GM04504 (cell line): ENCODE measurements at places on chromosomes 1 and 21.

DNA sequence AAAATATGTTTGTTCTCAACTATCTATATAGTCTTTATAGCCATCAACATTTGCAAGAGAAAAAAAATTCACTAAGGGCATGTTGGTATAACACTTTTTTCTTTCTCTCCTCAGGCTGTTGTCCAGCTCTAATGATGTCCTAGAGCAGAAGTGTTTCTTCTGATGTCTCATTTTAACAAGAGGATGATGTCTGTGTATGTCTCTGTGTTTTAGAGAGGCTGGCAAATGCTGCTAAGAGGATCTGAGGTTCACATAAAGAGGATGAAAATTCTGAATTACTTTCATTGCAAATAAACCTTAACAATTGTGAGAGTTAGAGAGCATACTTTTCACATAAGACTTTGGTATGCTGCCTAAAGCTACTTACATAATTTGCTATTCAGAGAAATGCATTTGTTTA, 2.6 kb upstream of the BRINP3 start:
- DNase-seq: no peak

- DNase-seq: no peak
Measured at GRCh38 chr1:236159704-236160539, 17.6 kb downstream of the GPR137B start.

- no peak for DNase-seq
Measured at GRCh38 chr1:68551459-68551858, 54.6 kb upstream of the DEPDC1 start.

- DNase-seq: no peak
Measured at GRCh38 chr1:88502886-88503285, 181.2 kb upstream of the PKN2 start.

DNA sequence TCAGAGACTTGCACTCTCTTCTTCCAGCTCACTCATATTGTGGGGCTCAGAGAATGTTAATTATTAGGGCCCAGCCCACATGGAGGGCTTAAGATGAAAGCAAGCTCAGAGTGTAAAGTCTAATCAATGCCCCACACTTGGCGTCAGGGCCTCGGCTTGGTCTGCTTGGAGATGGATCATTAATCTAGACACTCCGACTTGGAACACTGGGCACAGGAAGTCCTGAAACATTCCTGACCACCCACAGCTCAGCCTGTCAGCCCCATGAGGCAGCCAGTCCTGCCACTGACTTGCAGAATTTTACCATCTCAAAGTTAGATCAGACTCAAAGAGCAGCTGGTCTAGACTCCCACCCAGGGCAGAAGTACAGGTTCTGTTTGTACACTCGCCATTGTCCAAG, 69.8 kb upstream of the TRABD2B start:
- no peak for DNase-seq

DNA sequence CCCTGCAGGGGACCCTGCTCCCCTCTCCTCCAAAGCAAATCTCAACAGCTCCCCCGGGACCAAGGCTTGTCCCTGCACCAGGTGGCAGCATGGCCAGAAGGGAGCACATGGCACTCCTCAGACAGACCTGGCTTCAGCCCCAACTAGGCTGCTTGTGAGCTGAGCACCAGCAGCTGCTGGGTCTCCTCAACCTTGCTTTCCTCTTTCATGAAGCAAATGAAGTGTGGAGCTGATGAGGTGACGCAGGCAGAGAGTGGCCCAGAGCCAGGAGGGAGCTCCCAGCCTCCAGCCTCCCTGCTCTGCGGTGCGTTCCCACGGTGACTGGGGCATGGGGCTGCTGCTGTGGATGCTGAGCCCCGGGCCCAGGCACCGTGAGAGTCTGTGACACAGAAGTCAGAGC, 34.0 kb downstream of the MEGF6 start:
- no peak for DNase-seq

DNA sequence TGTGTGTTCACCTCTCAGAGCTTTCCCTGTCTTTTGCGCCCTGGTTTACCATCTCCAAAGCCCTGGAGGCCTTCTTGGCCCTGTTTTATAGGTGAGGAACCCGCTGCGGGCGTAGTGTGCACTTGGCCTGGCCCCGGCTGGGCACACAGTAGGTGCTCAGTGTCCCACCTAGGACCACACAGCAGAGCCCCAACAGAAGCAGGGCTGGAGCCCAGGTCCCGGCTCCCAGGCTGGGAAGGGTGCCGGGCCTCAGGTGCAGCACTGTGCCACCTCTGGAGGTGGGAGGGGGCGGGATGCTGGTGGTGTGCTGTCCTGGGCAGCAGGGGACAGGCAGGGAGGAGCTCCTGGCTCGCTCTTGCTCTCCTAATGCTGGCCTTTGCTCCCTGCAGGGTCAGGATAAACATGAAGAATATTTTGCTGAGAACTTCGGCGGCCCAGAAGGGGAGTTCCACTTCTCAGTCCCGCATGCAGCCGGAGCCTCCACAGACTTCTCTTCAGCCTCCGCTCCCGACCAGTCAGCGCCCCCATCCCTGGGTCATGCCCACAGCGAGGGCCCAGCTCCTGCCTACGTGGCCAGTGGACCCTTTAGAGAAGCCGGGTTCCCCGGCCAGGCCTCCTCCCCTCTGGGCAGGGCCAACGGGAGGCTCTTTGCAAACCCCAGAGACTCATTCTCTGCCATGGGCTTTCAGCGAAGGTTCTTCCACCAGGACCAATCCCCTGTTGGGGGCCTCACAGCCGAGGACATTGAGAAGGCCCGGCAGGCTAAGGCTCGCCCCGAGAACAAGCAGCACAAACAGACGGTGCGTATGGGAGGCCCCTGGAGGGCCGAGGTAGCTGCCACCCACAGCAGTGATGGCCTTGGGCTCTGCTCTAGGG, 24.8 kb downstream of the COQ8A start:
- DNase-seq: no peak

GRCh38 chr1:1227386-1227785, 4.4 kb downstream of the SDF4 start:
- no peak for DNase-seq

- DNase-seq: no peak
Measured at GRCh38 chr1:65435987-65436386, 15.5 kb downstream of the LEPR start.

- DNase-seq: no peak
Measured at GRCh38 chr1:177170756-177171535, at the start of gene BRINP2. Gene BRINP2, plus strand, starts transcription at chr1:177170958. Its CDS starts 58,919 bp downstream, at chr1:177229877.

GRCh38 chr1:111992476-111992875, 3.0 kb upstream of the KCND3 start:
- DNase-seq: no peak

GRCh38 chr1:205592443-205593003, 39.3 kb downstream of the ELK4 start:
- no peak for DNase-seq

DNA sequence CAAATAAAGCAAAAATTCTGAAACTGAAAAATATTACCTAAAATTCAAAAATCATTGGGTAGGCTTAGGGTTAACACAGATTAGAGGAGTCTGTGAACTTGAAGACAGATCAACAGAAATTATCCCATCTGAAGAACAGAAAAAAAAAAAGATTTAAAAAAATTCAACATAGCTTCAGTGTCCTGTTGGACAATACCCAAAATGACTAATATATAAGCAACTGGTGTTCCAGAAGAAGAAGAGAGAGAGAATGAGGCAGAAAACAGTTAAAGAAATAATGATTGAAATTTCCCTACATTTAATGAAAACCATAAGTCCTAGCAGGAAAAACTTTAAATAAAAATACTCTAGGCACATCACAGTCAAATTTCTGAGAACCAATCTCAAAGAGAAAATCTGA, 31.5 kb downstream of the TMCO1 start:
- DNase-seq: no peak

GRCh38 chr21:44612669-44613229, 870 bp downstream of the KRTAP10-8 start:
- DNase-seq: no peak

GRCh38 chr21:36725793-36726386, 27.0 kb downstream of the SIM2 start:
- no peak for DNase-seq

- no peak for DNase-seq
Measured at GRCh38 chr1:227952374-227953021, 4.8 kb upstream of the WNT9A start.

GRCh38 chr1:111223126-111223685, 4.3 kb upstream of the CHI3L2 start:
- no peak for DNase-seq

DNA sequence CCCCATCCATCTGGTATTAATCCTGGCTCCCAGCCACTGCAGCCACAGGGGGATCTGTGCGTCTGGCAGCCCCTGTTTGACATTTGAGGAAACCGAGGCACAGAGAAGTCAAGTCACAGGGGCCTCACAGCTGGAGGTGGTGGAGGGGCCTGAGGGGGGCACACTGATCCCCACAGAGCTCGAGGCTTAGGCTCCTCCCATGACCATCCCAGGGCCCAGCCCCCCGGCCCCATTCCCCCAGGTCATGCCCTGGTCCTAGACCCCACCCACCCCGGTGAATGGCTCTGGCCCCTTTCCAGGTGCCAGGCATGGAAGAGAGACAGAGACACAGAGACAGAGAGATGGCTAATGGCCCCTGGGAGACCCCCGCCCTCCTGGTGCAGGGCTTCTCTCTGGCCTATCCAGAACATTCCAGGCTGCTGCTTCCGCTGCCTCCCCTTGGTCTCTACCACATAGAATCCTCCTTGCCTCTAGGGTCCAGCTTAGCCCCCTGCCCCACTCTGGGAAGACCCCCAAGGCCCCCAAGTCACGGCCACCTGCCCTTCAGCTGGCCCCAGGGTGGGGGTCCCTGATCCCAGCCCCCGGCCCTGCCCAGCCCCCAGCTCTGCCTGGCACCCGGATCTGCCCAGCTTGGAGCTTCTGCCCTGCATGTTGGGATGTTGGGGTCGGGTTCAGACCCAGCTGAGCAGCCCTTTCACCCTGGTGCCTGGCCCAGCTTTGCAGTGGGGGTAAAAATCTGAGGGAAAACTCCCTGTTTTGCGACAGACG, 29.2 kb upstream of the LRRC3 start:
- no peak for DNase-seq

DNA sequence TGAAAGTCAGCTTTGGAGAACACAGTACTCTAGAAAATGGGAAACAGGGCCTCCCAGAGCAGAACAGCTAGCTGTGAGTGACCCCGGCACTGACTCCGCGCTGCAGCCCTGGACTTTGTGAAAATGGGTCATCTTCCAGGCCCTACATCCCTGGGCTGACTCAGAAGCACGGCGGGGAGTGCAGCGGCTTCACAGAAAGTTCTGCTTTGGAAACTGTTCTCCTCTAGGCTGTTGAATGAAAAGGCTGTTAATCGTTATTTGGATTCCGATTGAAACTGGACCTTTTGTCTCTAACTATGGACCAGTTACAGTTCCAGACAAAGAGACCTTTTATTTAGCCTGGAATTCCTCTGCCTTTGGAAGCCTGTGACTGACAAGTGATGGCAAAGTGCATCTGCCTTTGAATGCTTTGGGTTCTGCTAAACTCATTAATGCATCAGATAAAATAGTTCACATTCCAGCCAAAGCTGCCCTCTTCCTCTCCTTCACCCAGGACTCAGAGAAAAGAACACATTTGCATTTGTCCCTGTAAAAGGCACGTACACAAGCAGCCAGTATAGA, 144.9 kb upstream of the HOOK1 start:
- DNase-seq: no peak

DNA sequence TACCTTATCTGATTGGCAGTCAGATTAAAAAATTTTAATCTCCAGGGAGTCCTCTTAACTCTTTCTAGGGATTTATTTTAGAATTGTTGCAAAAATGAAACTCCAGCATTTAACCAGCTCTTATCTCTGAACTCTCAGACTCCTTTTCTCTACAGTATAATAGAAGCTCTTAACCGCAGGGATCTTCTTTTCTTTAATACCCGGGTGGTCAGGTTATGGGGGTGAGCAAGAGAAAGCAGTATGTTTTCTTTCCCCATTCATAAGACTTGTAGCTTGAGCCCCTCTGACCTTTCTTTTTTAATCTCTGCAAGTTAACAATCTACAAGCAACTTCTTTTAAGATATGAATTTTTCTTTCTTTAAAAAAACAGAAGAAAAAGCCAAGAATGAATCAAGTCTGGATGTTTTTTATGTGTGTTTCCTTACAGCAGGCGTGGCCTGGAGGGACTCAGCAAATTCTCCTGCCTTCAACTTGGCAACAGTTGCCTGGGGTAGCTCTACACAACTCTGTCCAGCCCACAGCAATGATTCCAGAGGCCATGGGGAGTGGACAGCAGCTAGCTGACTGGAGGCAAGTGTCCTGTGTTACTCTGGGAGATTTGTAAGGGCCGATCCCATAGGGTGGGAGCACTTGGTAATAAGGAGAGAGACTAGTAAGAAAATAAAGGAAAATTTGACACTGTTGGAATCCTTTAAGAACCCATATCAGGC, 13.4 kb upstream of the OLFML3 start:
- DNase-seq: no peak

- DNase-seq: no peak
Measured at GRCh38 chr1:198764748-198765147, 125.9 kb downstream of the PTPRC start.

GRCh38 chr1:205636732-205637131, 4.9 kb upstream of the ELK4 start:
- DNase-seq: no peak

DNA sequence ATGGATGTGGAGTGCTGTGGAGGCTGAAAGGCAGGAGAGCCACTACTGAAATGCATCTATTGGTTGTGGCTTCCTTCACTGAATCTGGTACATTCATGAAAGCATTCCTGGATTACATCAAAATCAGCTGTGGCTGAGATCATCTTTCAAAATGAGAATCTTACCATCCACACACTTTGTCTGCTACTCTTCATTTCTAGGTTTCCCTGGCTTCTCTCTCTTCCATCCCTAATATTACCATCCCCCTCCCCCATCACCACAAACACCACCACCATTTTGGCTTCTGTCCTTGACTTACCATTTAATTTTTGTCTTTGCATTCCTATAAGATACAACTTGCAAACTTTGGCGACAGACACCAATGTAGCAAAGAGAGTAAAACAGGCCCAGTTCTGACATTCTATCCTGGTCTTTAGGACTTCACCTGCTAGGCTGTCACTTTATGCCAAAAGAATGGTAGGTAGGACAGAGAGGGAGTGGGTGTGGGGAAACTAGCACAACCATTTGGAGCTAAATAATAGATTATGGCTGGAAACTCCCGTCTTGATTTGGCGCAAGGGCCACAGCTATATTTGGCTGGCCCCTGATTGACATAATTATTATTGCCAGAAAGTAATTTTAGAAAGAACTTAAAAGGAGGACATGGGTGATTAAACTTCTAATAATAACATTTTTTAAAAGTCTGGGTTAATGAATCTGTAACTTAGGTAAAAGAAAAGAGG, 15.1 kb upstream of the DUSP10 start:
- DNase-seq: no peak

DNA sequence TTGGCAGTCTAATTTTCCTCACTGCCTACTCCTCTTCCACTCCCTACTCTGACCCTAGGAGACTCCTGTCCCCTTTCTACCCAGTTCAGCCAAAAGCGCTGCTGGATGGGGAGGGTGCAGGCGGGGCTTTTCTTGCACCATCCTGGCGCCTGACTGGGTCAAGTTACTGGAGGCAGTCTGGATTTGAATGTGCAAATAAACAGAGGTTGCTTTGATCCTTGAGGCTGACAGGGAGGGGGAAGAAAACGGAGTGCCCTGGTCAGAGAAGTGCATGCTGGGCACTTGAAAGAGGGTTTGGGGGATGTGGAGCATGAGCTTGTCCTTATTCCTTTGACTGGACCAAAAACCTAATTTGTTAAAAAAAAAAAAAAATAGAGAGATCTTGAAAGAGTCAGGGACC, 76.8 kb upstream of the SOX13 start:
- no peak for DNase-seq
